ENCODE measurements at places on chromosomes 12 and 14.

DNA sequence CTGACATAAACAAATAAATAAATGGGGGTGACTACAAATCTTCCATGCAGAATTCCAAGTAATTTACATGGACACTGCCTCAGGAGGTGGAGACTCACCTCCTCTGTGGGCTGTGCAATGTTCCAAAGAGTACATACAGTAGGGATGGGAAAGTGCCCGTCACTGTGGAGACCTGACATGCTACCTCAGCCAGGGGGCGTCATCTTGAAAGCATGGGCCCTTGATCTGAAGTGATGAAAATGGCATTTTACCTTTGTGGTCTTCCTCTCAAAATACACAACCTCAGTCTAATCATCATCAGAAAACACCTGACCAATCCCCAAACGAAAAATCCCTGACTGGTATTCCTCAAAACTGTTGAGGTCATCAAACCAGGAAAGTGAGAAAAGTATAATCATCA lies 48.4 kb downstream of the ANAPC7 start:
- no peak for DNase-seq

DNA sequence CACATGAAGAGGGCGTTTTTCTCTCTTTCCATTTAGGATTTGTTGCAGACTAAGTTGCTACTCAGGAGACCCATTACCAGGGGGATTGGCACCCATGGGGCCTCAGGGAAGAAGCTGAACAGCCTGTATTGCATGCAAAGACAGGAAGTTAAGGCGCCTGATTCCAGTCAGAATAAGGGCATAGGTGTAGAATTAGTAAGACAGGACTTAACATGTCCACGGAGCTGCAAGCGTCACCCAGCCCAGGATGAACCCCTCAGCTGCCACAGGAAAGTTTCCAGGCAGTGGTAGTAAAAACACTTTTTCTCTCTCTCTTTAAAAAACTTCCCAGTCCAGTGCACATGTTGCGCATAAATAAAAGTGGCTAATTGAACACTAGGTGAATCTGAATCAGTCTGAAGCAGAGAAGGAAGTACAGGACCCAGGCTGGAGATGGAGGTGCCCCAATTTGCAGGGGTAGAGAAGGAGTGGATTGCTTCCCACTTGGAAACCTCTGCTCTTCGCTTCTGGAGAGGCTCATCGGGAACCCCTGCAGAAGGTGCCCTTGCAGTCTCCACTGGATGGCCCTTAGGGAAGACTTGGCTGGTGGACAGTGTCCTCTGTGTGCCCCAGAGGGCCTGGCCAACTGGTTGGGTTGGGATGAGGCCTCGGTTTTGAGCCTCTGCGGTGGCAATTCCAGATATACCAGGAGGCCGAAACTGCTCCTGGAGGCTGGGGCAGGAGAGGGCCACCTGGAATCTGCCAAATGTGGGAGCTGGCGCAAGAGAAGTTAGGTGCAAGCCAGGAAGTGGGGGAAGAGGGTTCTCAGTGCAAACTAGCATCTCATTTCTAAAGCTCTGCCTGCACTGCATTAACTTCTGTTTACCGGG lies 10.7 kb upstream of the TBX3 start:
- no peak for DNase-seq

GRCh38 chr14:89093083-89093730 lies 268.8 kb downstream of the TTC8 start:
- no peak for DNase-seq

- no peak for DNase-seq
These were observed 28.1 kb upstream of the SINHCAF start for GRCh38 chr12:31353750-31354708.

- DNase-seq: no peak
These were observed 218.3 kb upstream of the DAAM1 start for GRCh38 chr14:58969951-58970751.

DNA sequence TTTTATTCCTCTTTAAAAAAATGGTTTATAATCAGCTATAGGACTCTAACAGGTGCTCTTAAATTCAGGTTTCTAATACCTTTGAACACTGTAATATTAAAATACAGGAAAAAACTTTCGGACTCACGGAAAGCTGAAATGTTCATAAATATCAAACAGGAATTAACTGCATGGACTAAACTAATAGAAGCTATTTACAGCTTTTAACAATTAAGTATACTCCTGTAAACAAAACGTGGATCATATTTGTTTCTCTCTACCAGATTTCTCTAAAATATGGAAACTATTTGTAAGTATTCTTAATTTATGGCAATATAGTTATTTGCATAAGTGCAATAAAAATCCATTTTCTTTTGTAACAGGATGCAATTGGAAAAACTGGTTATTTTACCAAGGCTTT lies 108.9 kb upstream of the RESF1 start:
- no peak for DNase-seq

GRCh38 chr12:47881826-47882427 lies 22.9 kb downstream of the VDR start:
- DNase-seq: no peak

GRCh38 chr12:108820707-108821406 lies 36.5 kb downstream of the SSH1 start:
- no peak for DNase-seq

GRCh38 chr14:88010331-88010730 lies 5.4 kb downstream of the GPR65 start:
- DNase-seq: no peak

DNA sequence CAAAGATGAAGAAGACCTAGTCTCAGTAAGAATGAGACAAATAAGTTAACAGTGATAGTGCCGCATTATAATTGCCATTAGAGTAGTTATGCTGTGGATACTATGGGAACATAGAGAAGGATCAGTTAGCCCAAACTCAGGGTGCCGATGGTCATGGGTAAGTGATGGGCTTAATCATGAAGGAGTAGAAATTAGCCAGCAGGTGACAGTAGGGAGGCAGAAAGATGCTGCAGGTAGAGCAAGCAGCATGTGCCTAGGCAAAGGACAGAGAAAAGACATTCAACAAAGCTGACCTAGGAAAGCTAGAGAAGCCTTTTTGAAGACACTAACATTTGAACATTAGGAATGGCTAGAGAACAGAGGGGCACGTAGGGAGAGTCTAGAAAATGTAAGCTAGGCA lies 30.6 kb upstream of the PTPRQ start:
- DNase-seq: no peak

- peak; percentile 25 for DNase-seq
These were observed 136.3 kb upstream of the PLXNC1 start for GRCh38 chr12:94012071-94012470.

DNA sequence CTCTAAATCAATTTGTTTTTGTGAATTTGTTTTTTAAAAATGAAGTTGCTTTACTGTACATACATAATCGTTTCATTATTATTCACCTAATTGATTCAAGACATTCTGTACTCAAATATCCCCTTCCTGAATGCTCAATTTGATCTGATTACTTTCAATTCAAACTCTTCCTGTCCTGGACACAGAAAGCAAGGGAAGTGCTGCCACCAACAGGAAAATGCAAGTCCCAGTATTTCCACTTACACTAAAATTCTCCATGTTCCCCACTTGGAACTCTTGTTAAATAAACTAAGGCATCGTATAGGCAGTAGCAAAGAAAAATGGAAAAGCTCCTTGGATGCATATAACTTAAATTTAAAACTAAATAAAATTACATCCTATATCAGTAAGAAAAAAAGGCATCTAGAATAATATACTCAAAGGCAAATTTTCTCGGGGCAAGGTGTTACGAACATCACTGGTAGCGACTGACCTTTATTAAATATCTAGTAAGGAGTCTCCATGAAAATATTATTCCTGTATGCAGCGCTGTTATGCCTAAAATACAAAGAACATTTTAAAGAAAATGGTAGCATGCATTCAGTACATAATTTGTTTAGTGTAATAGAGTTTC lies 72.0 kb upstream of the DBX2 start:
- DNase-seq: peak; percentile 31

DNA sequence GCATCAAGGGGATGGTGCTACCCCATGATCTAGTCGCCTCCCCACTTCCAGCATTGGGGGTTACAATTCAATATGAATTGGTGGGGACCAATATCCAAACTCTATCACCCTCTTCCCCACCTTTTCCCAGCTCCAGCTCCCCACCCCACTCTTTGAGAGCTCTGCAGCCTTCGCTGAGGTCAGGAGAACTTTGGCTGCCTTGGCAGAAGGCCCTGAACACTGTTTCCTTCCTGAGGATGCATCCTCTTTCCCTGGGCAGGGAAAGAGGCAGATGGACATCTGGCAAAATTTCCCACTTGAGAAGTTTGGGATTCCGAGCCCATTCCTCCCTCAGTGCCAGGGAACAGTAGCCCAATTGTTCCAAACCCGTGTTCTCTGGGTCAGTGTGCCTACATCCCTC lies 169.1 kb downstream of the TSPAN9 start:
- DNase-seq: no peak

- DNase-seq: no peak
These were observed 26.0 kb upstream of the ATP2A2 start for GRCh38 chr12:110254971-110255540.

DNA sequence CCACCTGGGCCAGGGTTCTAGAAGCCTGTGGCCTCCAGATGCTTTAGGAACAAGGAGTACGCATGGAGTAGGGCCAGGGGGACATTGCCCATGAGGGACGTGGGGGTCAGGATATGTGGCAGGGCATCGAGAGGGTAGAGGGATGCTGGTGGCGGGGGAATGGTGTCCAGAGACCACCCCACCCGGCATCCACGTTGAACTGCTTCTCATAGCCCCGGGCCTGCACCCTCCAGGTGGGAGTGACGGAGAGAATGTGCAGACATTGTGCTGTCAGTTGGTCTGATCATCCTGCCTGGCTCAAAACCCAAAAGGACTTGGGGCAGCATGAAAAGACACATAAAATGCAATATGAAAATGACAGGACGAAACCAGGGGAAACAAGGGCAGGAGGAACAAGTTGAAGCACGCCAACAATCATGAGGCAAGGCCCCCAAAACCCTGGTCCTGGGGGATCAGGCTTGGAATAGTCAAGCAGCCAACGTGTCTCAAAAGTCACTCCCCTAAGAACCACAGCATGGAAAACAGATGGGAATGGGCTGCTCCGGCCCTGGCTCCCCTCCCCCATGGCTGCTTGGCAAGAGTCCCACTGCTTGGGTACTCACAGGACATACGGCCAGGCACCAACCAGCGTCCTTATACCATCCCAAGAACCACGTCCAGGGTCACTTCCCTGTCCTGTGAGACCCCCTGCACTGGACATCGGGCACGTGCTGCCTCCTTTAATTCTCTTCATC lies 117.9 kb downstream of the DICER1 start:
- DNase-seq: no peak

GRCh38 chr12:48454667-48455066 lies 17.7 kb upstream of the ANP32D start:
- peak; percentile 13 for DNase-seq

DNA sequence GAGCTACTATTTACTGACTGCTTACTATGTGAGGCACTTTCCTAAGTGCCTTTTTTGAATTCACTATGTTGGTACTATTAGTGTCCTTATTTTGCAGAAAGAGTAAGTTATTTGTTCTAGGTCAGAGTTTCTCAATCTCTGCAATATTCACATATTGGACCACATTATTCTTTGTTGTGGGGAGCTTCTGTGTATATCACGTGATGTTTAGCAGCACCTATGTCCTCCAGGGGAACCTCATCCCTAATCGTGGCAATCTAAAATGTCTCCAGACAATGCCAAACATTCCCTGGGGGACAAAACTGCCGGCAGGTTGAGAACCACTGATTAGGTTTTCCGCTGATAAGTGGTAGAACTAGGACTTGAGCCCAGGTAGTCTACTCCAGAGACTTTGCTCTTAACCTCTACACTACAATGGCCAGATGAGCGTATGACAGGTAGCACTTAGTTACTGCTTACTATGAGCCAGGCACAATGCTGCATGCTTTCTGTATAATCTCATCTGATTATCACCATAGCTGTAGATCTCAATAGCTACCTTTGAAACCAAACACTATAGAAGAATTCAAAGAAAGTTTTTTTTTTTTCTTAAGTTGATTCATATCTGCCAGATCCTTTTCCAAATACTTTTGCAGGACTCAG lies 38.9 kb downstream of the NELL2 start:
- no peak for DNase-seq

GRCh38 chr12:88393017-88393767 lies 187.1 kb downstream of the KITLG start:
- no peak for DNase-seq

GRCh38 chr12:74499192-74499591 lies 38.4 kb upstream of the ATXN7L3B start:
- no peak for DNase-seq

DNA sequence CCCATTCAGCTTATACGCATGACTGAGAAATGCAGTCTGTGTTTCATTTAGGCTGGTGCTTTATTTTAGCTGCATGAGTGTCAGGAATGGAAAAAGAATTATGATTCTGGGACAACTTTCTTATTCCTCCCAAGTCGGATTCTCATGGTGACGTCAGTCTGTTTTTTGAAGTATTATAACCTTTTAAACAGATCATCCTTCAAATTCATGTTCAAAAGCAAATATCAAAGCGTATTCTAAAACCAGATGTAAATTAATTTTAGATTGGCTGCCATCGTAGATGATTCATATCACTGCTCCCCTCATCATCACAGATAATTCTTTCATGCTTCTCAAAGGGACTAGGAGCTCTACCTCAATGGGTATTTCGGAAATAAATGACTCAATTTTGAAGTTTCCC lies 15.0 kb downstream of the FNTB start:
- DNase-seq: no peak

- DNase-seq: no peak
These were observed 3.4 kb downstream of the SSH1 start for GRCh38 chr12:108853981-108854446.

DNA sequence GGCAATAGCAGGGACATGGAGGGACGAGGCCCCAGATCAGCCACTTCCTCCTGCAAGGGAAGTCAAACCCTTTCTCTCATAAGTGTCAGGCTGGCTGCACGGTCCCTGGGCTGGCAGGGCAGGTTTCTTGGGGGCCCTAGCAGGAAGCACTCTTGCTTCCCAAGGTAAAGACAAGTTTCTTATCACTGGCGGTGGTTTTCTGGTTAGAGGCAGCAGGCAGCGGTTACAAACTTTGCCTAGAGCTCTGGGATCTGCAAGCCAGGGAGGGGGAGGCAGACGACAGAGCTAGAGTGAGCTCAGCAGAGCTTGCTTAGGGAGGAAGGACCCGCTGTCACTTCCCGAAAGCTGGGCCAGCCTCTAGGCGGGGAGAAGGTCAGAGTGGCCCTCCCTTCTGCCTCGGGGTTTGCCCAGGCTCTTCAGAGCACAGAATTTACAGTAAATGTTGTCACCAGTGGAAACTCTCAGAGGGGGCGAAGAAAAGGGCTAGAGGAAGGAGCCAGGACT lies 20.4 kb downstream of the BATF start:
- no peak for DNase-seq

- no peak for DNase-seq
These were observed 291.8 kb downstream of the ERC1 start for GRCh38 chr12:1282670-1283315.

- no peak for DNase-seq
These were observed 22.5 kb downstream of the LRP6 start for GRCh38 chr12:12244341-12244740.

- no peak for DNase-seq
These were observed 27.6 kb upstream of the ARHGAP5 start for GRCh38 chr14:32049361-32050088.

- DNase-seq: no peak
These were observed 867 bp downstream of the RHOJ start for GRCh38 chr14:63205044-63205575.

All from retinal pigment epithelial cell (primary cell).